ENCODE measurements at places on chromosomes 11 and 22.

- no peak for DNase-seq
These were observed 14.3 kb downstream of the TRIM22 start for GRCh38 chr11:5703741-5704536.

- no peak for DNase-seq
These were observed 534.4 kb downstream of the MN1 start for GRCh38 chr22:27267145-27267544.

DNA sequence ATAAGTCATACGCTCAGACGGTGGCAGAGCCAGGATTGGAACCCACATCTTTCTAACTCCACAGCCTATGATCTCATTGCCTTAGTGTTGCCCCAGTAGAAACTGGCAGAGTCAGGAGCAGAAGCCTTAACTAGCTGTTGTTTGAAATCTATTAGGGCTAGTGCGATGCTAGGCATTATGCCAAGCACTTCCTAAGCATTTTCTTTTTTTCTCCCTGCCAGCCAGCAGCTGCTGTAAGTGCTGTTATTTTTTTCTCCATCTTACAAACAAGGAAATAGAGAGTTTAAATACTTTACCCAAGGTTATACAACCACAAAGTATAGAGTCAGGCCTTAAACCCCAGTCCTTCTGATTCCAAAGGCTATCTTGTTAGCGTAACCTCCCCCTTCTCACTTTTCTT lies 161.0 kb upstream of the SORL1-AS1 start:
- DNase-seq: peak; percentile 55

DNA sequence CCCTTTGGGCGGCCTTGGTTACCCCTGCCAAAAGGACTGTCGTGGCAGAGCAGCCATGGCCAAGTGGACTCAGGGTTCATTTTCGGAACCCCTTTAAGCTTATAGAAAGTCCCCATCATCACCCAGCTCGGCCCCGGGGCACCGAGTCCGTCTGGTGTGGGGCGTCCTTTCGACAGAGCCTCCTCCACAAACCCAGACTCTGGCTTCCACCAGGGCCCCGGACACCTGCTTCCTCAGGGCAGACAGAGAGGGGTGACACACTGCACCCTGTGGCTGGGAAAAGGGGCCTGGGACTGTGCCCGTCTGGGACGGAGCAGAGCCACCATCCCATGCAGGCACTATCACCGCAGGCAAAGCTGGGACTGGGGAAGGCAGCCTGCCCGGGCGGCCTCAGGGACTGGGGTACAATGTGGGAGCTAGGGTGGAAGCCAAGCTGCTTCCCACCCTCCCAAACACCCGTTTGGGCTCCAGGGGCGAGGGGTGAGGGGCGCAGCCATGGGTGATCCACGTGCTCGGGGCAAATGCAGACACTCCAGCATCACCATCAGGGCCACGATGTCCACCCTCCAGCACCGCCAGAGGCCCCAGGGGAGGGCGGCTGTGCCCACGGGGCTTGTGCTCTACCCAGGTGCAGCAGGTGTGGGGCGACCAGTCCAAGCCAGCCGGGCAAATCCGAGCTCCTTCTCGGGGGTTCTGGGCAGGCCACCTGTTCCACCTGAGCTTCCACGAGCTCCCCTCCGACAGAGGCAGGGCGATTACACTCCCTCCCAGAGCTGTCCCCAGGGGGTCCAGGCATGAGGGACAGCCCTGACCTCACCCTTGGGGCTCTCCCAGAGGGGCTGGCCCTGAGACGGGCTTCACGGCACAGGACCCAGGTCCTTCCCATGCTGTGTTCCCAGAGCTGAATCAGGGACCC lies 11.7 kb upstream of the MRPL23 start:
- no peak for DNase-seq

DNA sequence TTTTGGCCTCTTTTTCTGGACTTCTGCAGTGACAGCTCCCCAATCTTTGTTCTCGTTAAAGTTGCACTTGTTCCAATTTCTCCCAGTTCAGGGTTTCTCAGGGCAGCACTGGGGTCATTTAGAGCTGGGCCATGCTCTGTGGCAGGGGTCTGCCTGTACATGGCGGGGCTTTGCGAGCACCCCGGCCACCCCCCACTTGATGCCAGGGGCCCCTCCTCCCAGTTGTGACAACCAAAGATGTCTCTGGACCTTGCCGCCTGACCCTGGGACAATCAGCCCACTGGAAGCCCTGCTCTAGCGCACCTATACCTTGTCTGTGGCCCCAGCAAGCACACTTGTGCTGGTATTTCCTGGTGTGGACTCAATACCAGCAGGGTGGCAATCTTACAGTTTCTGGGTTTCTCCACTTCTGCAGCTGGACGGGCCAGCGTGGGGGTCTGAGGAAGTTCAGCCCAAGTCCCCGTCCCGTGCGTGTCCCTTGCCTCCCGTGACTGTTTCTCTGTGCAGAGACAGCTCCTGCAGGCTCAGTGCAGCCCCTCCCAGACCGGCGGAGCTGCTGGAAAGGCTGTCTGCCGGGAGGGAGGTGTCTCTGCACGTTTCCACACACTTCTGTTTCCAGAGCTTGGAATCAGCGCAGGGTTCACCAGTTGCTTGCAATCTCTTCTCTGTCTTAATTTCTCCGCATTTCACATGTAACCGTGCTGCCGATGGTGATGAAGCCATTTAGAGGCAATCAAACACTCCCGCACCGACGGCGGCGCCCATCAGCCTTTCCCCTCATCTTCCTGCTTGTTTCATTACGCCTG lies 1328.9 kb downstream of the BRD1 start:
- DNase-seq: no peak

DNA sequence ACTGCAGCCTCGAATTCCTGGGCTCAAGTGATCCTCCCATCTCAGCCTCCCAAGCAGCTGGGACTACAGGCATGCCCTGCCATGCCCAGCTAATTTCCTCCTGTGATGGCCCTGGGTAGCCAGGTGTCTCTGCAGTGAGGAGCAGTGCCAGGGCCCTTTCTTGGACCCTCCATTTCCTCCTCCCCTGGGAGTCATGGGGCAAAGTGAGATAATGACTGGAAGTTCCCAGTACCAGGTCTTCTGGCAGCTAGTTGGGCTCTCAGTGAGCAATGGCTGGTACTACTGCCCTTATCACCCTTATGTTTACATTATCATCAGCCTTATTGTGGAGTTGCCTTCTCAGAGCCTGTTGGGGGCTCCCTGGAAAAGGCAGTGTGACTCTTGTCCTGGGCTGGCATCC lies 17.6 kb downstream of the DAGLA start:
- DNase-seq: no peak

GRCh38 chr11:113296447-113297205 lies 17.8 kb upstream of the TTC12 start:
- no peak for DNase-seq

DNA sequence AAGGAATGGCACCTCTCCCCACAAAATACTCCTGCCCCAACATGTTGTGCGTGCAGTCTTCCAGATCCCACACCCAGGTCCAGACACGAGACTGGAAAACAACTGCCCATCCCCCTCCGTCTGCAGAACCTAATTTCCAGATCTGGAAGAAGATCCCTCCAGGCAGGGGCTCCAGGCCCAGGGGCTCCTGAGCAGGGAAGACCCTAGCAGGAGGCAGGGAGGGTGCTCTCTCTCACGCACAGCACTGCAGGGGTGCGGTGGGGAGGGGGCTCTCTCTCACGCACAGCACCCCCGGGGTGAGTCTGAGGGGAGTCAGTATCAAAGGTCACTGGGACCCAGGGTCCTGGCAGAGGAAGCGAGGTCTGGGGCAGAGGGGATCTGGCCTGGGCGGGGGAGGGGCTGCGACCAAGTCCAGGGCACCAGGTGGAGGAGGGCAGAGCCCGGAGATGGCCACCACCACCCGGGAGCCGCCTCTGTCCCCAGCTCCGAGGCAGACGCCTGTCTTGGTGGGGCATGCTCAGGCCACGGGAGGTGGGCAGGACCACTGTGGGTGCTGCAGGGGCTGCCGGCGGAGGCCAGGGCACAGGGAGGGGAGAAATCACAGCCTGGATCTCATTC lies 1.7 kb downstream of the MLC1 start:
- no peak for DNase-seq

DNA sequence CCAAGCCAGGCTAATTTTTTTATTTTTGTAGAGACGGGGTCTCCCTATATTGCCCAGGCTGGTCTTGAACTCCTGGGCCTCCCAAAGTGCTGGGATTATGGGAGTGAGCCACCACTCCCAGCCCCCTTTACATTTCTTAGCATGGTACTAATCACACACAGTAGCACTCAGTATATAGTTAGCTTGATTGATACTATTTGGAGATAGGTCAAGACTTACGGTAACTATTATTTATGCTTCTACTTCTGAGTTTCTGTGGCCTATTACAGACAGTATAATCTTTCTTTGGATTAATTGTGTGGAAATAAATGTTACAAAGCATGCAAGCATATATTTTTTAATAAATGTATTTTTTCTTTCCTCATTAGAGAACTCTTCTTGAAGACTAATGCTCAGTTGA lies 192.2 kb downstream of the UVRAG start:
- DNase-seq: no peak

GRCh38 chr11:2089536-2090165 lies 49.5 kb downstream of the IGF2 start:
- DNase-seq: no peak

DNA sequence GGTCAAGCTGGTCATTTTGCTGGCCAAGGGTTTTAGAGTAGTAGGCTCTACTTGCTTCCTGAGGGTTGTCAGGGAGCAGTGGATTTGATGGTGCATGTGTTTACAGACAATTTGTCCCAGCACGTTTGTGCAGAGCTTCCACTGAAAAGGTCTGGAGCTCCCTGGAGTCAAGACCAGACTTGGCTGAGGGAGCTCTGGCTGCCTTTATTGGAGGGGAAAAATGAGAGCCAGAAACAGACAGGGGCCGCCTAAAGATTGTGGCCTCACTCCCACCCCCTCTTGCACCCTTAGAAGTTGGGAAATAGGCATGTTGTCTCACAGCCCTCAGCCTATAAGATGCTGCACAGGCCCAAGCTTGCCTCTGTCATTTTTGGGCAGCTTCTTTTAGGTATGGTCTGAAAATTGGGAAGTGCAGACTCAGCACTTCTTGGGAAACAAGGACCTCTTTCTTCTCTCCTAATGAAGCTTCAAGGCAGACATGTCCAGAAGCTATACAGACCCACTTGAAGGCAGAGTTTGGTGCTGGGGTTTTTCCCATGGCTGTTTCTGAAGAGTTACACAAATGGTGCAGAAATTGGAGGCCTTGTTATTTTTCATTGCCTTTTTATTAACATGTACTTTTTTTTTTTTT lies 55.1 kb downstream of the AMOTL1 start:
- DNase-seq: no peak

DNA sequence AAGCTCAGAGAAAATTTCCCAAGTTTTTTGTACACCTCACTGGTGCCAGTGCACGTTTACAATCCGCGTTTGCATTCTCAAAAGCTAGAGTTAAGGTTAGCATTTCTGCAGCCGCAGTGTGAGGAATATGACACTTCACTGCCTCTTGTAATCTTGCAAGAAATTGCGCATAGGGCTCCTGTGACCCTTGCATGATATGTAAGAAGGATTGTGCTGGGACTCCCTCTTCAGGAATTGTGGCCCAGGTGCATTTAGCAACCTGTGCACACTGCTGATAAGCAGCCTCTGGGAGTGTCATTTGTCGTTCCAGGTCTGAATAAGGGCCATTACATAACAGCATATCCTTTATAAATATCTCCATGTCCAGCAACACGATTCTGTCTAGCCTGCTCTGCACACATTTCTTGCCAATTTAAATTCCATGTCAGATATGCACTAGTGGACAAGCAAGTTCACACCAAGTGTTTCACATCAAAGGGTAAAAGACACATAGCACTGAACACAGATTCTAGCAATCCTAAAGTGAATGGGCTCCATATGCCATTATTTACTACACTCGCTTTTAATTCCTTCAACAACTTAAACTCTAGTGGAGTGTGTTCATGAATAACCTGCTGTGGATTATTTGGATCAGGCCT lies 69.2 kb upstream of the INCENP start:
- DNase-seq: no peak

DNA sequence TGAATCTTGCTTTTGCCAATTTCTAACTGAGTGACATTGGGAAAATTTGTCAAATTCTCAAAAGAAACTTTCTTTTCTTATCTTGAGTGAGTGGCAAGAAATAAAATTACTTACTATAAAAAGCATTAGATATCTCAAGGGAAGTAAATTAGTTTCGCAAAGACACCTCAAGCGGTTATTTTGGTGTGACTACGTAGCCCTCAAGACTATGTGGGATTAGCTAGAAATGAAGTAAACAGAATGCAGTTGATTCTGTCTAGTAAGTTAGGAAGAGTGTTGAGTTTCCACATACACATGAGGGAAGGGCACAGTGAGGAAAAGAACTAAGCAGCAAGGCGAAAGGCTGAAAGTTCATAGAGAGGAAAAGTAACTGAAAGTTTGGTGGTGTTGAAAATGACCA lies 28.3 kb upstream of the MS4A6A start:
- no peak for DNase-seq

GRCh38 chr11:15636521-15637089 lies 521.9 kb downstream of the INSC start:
- DNase-seq: no peak

DNA sequence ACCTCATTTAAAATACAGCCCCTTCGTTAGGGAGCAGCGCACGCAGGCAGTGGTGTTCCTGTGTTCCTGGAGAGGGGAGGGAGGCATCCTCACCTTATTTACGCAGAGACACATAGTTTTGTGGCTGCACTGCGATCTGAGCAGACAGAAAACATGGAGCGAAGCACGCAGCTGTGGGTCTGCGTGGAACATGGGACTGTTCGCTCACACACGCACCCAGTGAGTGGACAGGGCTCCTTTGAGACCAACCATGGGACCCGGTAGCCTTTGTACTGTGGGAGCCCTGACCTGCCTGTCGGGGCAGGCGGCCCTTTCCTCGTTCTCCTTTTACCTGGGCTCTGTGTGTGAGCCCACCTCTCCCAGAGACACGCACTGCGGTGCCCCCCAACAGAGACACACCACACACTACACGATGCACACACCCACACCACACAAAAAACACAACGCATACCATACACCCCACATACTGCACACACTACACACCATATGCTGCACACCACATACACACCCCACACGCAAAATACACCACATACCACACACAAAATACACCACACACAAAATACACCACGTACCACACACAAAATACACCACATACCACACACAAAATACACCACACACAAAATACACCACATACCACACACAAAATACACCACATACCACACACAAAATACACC lies 1245.7 kb downstream of the BRD1 start:
- DNase-seq: no peak

DNA sequence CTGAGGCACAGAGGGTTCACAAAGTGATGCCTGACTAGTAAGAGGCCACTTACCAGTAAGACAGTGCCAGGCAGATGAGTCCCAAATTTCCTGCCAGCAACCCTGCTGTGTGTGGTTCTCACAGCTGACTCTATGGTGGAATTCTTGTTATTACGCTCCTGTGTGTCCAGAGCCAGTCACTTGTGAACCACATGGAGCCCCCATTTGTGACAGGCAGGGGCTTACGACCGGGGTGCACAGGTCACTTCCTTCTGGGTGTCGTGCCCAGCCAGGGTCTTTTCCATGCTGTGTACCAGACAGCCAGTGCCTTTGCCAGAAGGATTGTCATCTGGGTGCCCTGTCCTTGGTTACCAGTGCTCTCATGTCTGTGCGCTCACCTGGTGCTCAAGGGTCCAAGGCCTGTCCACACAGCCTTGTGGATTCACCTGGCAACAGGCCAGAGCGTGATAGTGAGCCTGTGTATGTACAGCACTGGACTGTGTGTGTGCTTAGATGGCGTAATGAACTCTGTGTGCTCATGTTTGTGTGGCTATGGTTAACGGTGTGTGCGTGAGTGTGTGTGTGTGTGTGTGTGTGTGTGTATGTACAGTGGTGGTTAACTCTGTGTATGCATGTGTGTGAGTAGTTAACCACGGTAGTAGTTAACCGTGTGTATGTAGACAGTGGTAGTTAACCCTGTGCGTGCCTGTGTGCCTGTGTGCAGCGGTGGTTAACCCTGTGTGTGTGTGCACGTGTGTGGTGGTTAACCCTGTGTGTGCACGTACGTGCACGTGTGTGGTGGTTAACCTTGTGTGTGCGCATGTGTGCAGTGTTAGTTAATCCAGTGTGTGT lies 18.6 kb downstream of the GRAMD4 start:
- DNase-seq: no peak
